ENCODE measurements at places on chromosomes 7 and 10.

DNA sequence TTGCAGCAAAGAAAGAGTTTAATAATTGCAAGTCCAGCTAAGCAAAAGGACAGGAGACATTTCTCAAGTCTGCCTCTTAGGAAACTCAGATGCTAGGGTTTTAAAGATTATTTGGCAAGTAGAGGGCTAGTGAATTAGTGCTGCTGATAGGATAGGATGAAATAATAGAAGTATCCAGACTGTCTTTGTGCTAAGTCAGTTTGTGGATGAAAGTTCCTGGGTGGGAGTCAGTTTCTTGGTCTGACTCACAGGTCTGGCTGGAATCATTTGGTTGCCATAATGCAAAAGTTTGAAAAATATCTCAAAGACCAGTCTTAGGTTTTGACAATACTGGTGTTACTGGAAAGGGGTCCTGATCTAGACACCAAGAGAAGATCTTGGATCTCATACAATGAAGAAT, 42.6 kb upstream of the INHBA start:
- no peak for DNase-seq

GRCh38 chr7:118080947-118081346, 103.0 kb upstream of the LSM8 start:
- DNase-seq: no peak

GRCh38 chr7:113247198-113247597, 128.8 kb upstream of the SMIM30 start:
- DNase-seq: no peak

GRCh38 chr10:5565205-5565545, 40.4 kb downstream of the CALML3 start:
- DNase-seq: no peak

DNA sequence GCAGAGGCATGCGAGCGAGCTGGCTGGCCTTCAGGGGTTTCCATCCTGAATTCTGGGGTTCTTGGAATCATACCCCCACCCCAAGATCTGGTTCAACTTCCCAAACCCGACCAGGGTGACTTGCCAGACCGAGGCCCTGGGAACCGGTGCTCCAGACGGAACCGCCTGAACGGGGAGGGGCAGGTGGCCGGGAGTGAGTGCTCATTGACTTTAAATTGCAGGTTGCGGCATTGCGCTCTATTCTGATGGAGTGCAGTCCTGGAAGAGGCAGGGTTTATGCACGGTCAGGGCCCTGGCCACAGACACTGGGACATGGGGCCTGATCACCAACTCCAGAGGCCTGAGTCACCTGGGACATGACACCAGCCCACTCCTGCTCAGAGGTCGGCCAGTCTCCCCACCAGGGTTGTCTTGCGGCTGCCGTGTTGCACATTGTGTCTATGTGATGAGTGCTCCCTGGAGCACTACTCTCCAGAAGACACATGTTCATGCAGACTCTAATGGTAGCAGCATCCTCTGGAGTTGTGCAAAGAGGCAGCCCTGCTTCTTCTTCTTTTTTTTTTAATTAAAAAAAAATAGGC, 5.8 kb upstream of the DDIT4 start:
- DNase-seq: no peak

GRCh38 chr7:91164506-91164905, 99.7 kb upstream of the FZD1 start:
- DNase-seq: no peak

GRCh38 chr7:82289152-82289535, 154.4 kb downstream of the CACNA2D1 start:
- no peak for DNase-seq

DNA sequence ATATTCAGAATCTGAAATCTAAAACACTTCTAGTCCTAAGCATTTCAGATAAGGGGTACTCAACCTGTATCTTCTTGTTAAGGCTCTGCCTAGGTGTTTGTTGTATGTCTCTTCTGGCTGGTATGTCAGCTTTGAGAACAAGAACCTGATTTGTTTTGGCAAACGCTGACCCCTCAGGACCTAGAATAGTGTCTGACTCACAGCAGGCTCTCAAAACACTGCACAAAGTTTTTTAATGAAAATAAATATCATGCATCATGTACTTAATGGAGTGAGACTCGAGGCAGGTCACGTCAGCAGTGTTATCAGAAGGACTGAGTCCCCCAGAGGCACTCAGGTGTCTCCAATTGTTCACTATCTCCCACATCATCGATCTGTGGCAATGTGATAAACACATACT, 99.1 kb downstream of the GLI3 start:
- no peak for DNase-seq

DNA sequence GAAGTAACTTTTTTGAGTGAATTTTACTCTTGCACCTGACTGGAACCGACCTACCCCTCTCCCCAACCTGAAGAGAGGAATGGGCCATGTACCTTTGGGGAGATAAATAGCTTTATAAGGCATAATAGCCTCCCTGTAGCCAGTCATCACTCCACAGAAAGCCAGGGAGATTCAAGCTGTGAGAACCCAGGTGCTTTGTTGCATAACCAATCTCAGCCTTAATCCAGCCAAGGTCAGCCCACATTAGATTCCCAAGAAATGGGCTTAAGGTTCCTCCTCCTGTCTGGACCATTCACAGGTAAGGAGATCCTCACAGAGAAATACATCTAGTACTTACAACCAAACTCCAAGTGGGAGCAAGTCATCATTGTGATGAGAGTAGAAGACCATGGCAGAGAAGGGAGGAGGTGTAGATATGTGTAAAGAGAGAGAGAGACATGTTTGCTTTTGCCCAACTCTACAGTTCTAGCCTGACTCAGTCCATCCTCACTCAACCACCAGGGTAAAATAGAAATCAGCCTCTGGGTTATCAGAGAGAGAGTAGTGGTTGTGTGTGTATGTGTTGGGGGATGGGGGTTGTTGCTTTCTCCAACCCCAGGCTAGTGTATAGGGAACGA, 23.6 kb downstream of the SKIDA1 start:
- no peak for DNase-seq

DNA sequence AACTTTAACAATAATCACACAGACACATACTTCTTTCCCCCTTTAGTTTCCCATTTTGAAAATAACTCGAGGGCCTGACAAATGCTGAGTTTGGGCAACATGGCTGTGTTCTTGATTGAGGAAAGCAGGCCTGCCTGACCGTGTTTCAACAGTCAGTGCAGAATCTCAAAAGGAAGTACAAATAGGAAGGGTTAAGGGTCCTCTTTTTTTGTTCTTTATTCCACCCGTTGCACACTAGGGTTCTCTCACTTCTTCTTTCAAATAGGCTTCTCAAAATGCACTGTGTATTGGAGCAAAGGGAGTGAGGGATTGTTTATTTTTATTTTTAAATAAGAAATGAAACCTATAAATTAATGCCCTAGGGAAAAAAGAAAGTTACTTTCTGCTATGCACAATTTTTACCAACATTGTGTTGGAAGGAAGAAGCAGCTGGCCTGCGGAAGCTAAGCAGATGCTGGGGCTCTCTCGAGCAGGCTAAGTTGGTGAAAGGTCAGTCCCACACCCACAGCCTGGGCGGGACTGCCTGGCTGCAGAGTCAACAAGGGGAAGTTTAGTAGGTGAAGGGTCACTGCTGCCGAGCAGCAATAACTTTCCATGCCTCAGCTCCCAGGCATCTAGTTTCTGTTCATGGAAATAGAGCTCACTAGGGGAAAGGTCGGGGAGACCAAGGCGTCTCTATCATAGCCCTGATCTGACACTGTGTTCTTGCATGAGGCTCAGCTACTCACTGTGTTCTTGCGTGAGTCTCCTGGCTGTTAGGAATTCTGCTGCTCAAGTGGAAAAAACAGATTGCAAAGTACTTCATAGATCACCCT, 12.2 kb upstream of the PDK4 start:
- DNase-seq: peak; percentile 94

- DNase-seq: no peak
These were observed 60.4 kb downstream of the FAM53B start for GRCh38 chr10:124683814-124684213.

- no peak for DNase-seq
These were observed 99.4 kb downstream of the CTBP2 start for GRCh38 chr10:125060826-125061556.

- no peak for DNase-seq
These were observed 60.5 kb downstream of the TACR2 start for GRCh38 chr10:69356187-69356586.

DNA sequence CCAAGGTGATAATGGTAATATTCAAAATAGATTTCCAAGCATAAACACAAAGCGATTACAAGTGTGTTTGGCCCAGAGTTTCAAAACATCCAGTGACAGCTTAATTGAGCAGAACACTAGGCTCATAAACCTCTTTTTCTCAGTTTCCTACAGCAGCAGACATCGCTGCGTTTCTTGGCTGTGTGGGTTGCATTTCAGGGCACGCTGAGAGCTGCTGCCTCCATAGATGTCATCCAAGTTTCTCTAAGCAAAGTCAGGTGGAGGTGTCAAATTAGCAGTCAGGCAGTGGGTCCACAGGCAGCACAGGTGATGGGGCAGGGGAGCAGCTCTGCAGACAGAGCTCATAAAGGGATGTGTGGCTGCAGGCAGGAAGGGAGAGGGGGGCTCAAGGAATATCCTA, 50.5 kb upstream of the COL13A1 start:
- DNase-seq: no peak

DNA sequence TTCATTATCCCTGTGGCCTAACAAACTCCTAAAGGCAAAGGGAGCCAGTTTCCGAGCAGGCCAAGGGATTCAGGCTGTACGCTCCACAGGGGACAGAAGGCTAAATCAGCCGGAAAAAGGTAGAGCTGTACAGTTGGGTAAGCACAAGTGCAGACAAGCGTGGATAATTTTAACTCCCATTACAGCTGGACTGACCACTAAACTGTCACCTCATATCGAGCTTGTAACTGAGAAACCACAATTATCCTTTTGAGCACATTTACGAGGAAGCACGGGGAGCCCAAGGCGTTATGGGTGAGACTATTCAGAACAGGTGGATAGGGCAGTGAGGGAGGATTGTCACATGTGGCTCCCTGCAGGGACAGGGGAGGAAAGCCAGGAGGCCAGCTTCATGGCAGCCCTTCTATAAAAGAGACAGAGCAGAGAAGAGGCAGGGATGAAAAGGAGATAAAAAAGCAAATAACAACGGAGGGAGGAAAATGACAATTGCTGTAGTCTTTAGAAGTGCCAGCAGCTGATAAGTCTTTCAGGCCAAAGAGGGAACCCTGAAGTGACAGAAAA, 288.0 kb downstream of the FGFR2 start:
- DNase-seq: peak; percentile 48

GRCh38 chr10:18401416-18402195, 249.8 kb downstream of the NSUN6 start:
- DNase-seq: no peak

DNA sequence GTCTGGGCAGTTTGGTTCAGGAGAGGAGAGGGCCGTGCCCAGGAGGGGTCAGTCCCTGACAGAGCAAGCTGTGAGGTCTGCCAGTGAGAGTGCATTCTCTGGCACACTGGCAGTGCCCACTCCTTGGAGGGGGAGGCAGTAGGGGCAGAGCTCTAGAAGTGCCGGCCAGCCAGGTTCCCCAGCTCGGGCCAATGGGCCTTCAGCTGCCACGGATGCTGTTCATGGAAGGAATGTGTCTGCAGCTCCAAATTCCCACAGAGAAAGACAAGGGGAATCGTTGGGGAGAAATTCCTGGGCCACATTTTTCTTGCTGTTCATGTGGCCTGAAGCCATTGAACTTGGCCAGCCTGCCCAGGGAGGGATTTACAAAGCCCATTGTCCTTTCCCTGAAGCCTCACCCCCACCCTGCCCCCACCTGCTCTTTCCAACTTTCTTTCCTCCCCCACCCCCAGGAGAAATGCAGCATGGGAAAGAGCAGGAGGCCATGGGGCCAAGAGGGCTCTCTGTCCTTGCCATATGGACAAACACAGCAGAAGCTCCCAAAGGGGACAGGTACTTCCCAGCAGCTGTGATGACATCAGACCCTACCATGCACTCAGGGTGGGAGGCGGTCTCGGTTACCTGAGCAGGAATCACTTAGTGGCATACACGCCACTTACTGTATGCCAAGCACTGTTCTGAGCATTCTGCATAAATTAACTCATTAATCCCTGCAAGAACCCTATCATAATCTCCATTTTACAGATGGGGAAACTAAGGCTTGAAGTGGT, 70.7 kb downstream of the ARHGAP22 start:
- DNase-seq: no peak

GRCh38 chr7:82441669-82442478, 1.7 kb downstream of the CACNA2D1 start:
- DNase-seq: no peak

- DNase-seq: no peak
These were observed 24.3 kb upstream of the MKI67 start for GRCh38 chr10:128150561-128150960.

GRCh38 chr7:72334698-72335097, 77.4 kb downstream of the CALN1 start:
- DNase-seq: no peak

DNA sequence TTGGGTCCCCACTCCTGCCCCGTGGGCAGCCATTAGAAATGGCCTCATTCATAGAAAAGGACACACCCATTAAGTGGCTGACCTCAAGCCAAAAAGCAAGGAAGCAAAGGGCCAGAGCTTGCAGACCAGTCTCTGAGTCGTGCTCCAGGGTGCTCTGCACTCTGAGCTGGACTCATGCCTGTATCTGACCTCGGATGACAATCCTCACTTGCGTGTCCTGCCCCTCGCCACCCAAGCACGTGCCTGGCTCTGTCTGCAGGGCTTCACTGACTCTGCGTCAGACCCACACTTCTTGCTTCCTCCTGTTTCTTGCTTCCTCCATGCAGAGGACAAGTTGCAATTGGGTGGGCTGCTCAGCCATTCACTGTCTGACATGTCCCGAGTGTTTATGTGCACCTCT, 138.8 kb downstream of the OAT start:
- DNase-seq: no peak

DNA sequence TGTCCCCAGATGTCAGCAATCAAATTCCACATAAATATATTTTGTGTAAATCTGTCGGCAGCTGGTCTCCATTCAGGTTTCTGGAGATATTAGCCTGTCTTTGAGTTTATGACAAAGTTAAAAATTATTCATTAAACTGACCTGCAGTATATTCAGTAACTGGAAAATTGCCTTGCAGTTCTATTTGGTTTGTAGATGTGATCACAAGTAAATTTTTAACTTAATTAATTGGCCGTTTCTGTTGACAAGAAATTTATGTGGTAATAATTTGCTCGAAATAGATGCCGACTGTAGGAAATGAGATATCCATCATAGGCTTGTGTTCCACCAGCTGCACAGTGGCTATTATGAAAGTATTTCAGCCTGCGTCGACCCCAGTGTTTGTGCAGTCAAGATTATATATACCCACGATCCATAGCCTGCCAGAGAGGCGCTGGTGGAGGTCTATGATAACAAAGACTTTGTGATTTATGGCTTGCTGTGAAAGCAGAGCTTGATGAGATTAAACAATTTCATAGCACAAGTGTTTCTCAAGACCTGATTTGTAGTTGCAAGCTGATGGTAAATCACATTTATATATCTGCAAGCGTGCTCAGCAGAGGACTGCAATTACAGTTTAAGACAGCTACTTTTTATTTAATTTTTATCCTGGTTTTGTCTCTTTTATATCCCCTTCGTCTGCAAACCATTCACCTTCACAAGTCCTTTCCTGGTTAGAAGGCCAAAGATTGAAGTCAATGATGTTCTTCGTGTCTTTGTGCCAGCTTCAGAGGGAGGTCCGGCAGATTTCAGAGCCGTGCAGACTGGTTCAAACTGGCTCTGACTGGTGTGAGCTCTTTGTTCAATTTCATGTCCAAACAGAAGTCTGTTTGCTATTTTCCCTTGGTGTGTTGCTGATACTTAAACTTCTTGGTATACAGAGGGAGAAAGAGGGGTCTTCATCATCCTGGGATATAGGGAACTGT, 850.9 kb downstream of the LRMDA start:
- no peak for DNase-seq

- no peak for DNase-seq
These were observed 23.5 kb downstream of the WDFY4 start for GRCh38 chr10:48708144-48708543.

- DNase-seq: no peak
These were observed 164.9 kb upstream of the AGR3 start for GRCh38 chr7:17046666-17047065.

- DNase-seq: no peak
These were observed 56.9 kb upstream of the FAM133B start for GRCh38 chr7:92647011-92647625.

Data from DMS 273 treated with DMSO at 0.1 percent for 48 hours (cell line).